ENCODE measurements at places on chromosomes 1 and 21.
A peak's percentile ranks its signal among the peaks of the same experiment; 100 is the strongest.

DNA sequence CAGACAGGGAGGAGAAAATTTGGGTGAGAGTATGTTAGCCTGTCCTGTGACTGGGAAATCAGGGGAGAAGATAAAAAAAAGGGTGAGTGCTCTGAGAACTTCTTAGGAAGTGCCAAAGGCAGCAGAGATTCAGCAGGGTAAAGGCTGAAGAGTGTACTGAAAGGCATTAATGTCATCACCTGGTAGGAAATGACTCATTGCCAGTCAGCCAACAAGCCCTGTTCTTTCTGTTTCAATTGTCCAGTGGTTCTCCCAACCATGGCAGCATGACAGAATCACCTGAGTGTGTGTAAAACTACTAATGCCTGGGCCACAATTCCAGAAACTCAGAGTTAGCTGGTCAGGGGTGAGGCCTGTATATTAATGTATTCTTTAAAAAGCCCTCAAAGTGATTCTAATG is 83.5 kb downstream of the INTS7 start:
- no peak for DNase-seq

GRCh38 chr1:200877839-200878551 is 5.2 kb downstream of the GPR25 start:
- no peak for DNase-seq

DNA sequence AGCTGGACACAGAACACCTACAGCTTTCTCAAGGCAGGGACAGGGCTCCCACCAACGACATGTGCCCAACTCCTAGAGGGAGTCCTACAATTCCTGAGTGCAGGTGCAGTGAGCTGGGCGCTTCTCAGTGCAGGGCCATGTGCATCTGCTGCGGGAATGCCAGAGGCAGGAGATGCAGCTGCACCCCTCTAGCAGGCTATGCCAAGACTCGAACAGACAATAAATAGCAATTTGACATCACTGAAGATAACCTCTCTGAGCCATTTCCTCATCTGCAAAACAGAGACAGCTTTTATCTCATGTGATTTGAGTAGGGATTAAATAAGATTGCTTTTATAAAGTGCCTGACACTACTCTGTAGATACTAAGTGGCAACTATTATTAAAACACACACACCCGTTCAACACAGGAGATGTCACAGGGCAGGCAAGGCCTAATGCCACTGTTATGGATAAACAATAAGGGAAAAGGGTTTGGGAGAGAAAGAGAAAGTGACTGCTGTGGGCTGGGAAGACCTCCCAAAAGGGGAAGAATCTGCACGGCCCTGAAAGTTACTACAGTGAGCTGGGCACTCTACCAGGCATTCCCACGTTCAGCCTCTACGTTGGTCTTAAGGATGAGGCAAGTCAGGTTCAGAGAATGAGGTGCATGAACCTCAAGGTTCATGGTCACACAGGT is 5.7 kb downstream of the SLC9A1 start:
- DNase-seq = no peak

DNA sequence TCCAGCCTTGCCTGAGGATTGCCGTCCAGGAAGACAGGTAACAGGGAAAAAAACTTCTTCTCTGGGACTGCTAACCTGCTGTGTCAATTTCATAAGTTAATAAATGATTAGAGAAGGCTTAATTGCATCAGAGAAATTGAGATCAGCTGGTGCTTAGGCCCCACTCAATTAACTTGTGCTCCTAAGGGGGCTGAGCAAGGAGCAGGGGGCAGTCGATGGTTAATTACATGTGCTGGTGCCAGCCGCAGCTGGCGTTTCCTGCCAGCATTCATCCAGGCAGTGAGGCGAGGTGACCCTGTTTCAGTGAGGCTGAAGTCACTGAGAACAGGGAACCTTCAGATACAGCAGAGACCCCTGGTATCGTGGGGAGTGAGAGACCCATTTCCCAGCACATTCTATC is 60.0 kb downstream of the FAM163A start:
- no peak for DNase-seq

- no peak for DNase-seq
Observed at GRCh38 chr1:90713741-90714509, 3.2 kb downstream of the BARHL2 start.

- no peak for DNase-seq
Observed at GRCh38 chr1:167360120-167360519, 139.4 kb downstream of the POU2F1 start.

DNA sequence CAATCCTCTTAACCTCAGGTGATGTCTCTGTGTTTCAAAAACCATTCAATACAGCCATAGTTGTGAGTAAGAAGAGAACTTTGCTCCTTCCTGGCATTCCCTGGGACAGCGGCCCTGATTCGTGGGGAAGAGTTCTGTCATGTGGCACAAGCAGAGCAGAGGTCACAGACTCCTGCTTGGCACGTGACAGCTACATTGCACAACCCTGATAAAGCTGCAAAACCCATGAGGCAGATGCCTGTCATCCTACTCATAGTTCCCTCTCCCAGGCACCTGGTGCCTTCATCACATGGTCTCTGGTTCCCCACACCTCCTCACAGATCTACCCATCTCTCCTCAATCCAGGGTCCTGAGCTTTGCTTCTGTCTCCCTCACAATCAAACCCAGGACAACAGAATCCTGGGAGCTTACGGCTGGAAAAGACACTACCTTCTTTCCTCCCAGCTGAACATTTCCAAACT is 70.8 kb downstream of the PLPP3 start:
- DNase-seq = peak; percentile 72

DNA sequence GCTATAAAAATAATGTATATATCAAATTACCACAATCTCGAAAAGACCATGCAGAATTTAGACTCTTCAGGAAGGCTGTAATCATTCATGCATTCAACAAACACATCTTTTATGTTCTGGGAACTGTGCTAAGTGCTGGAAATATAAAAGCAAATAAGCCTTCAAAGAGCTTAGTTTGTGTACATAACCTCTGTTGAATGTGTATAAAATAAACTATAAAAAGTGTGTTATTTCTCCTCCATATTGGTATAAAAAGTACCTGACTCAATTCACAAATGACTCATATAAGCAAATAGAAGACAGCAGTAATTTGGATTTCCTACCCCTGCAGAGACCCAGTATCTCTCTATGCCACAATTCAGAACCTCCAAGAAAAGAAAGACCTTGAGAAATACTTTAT is 36.8 kb downstream of the RAB3GAP2 start:
- no peak for DNase-seq

DNA sequence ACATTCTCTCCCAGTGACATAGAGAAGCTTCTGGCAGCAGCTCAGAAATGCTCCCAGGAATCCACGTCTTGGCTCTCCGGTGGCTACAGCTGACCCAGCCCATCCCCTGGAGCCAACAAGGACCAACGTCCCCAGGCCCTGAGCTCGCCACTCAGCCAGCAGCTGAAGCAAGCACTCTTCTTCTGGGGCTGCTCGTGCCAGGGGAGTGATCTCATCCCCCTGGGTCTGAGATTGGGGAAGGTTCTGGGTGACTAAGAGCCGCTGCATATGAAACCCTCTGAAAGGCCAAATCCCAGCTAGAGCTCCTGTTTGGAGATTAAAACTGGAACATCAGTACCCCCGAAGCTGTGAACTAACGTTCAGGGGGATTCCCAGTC is 487.9 kb downstream of the NPHP4 start:
- peak; percentile 47 for DNase-seq

DNA sequence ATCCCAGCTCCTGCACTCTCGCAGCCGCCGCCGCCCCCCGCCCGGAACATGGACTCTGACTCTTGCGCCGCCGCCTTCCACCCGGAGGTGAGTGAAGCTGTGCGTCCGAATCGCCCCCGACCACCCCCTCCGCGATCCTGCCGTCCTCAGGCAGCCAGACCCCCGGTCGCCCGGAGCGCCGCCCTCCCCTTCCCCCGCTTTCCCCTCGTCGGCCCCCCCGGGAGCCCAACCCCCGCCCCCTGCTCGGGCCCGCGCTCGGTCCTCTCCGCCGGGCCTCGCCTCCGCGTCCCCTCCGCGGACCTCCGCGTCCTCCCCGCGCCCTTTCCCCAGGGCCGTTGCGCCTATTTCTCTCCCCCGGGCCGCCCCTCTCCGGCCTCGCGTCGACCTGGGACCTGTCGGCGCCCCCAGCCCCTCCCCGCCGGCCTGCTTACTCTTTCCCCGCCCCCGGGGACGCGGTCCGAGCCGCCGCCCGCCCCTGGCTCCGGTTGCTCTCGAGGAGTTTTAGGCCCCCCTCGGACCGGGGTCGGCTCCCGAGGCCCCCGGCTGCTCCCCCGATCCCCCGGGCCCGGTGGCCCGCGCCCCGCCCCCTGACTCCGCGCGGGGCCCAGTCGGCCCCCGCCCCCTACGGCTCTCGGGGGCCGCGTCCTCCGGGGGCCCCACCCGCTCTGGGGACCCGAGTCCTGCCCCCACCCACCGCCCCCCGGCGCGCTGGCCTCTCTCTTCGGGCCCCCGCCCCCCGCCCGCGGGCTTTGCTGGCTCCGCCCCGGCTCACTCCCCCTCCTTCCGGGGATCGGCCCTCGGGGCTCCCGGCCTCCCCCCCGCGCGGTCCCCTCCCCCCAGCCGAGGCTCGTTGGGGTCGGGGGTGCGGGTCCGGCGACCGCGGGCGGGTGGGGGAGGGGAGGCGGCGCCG is 743 bp downstream of the PHF13 start:
- peak; percentile 69 for DNase-seq

- DNase-seq = no peak
Observed at GRCh38 chr1:69846267-69846666, 278.5 kb downstream of the LRRC7 start.

- no peak for DNase-seq
Observed at GRCh38 chr1:145695821-145696629, 11.1 kb downstream of the PDZK1 start.

DNA sequence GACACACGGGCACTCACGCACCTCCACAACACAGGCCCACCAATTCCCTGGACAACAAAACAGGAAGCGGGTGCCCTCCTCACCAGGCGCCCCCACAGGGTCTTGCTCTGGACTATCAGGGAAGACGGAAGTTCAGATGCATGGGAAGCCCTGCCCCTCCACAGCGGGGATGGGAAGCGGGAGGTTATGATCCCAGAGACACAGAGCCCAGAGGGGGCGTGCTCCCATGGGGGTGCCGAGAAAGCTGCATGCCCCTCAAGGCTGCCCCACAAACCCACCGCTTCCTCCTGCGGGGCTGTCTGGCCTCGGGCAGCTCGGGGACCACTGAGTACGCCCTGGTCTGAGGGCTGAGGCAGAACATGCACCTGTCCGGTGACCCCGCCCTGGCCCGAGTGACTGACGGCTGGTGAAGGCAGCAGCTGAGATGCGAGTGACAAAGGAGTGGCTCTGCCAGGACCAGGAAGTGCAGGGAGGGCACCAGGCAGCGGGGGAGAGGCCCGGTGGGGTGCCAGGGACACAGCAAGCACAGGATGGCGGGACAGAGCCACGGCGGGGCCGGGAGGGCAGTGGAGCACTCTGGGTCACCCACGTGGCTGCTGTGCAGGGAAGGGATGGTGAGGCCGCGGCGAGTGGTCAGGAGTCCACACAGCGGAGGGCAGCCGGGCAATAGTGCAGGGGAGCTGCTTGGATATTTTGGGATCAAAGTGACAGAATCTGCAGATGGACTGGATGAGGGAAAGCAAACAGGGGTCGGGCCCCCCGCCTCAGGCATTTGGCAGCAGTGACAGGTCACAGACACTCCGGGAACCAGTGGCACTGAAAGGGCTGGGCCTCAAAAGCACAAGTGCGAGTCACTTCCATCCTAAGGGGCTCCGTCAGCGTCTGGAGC is 18.6 kb downstream of the NADK start:
- no peak for DNase-seq

GRCh38 chr1:245874942-245875580 is 632.0 kb downstream of the SMYD3 start:
- DNase-seq = peak; percentile 94

- DNase-seq = no peak
Observed at GRCh38 chr1:54200519-54200997, 591 bp downstream of the MRPL37 start.

- DNase-seq = peak; percentile 21
Observed at GRCh38 chr1:65310078-65310587, 790 bp downstream of the DNAJC6 start.

GRCh38 chr1:6672558-6672957 is 29.1 kb downstream of the DNAJC11 start:
- DNase-seq = peak; percentile 31

Data from left cardiac atrium (tissue), 4 donors.